NCI-H187 (cell line): ENCODE measurements at places on chromosomes 1 and 21.

- DNase-seq = no peak
These were observed 11.4 kb upstream of the SLC2A5 start for GRCh38 chr1:9080705-9081291.

DNA sequence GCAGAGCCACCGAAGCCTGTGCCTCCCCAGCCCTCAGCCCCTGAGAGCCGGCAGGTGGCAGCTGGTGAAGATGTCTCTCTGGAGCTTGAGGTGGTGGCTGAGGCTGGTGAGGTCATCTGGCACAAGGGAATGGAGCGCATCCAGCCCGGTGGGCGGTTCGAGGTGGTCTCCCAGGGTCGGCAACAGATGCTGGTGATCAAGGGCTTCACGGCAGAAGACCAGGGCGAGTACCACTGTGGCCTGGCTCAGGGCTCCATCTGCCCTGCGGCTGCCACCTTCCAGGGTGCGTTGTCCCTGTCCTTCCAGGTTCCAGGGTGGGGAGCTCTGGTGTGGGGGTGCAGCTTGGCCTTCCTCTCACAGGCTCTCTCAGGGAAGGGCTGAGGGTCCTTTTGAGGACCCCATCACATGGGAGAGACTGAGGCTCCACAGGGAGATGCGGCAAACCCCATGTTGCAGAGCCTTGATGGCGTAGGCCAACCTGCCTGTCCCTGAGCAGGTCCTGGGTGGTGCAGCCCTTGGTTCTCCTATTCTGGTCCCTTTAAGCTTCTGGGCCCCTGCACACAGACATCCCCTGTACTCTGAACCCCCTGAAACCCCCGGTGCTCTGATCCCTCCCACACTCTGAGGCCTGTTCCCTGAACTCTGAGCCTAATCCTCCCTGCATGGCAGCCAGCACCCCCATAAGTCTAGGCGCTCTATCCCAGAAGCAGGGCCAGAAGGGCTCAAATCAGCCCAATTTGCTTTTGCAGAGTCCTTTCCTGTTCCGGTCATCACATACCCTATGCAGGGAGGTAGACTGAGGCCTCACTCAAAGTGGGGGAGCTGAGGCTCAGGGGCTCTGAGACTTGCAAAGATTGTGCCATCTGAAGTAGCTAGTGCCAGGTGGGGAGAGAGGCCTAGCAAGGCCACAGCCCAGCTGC is 88.5 kb downstream of the TRIM11 start:
- DNase-seq = no peak

GRCh38 chr21:34916446-34916845 is 132.7 kb downstream of the RUNX1 start:
- no peak for DNase-seq

- DNase-seq = no peak
These were observed 13.6 kb upstream of the ZNF362 start for GRCh38 chr1:33242652-33243051.

GRCh38 chr1:27542463-27543273 is 52.7 kb upstream of the WASF2 start:
- no peak for DNase-seq

DNA sequence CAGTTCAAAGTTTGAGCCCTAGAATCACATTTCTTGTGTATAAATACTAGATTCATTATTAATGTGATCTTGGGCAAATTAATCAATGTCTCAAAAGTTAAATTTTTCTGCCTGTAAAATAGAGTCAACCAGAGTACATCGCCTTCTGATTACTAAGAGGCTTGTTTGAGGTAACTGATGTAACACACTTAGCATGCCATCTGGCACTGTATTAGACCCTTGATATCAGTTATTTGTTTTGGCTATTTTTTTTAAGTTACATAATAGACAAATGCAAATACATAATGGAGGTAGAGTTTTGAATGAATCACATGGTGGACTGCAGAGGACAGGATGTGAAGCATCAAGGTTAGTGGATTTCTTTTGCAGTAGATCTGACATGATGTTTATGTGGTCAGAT is 298.4 kb downstream of the ADGRL2 start:
- DNase-seq = no peak

- DNase-seq = no peak
These were observed 661.0 kb upstream of the PTBP2 start for GRCh38 chr1:96060621-96061020.

GRCh38 chr1:147534386-147534785 is 6.9 kb upstream of the BCL9 start:
- no peak for DNase-seq

GRCh38 chr1:52955129-52955970 is 28.3 kb downstream of the SCP2 start:
- DNase-seq = no peak

DNA sequence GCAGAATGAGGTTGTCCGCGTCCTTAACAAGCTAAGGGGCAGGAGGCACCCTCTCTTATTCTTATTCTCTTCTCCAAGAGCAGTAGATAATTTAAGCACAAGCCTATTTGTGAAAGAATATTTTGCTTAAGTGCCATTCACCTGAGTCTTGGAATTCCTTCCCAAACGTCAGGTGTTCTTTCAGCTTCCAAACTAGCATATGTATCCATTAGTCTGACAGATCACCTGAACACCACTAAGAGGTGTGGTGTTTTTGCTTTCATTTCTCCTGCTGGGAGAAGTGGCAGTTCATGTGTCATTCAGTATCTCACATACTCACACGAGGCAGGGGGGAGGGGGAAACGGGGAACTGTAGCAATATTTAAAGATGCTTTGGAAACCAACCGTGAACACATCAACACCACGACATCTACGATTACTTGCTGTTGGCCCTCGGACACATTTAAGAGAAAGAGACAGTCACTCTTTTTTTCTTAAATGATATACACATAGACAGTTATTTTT is 45.5 kb upstream of the RBM15 start:
- DNase-seq = peak; percentile 20

GRCh38 chr1:20183616-20184271 is 2.2 kb upstream of the UBXN10 start:
- DNase-seq = no peak

DNA sequence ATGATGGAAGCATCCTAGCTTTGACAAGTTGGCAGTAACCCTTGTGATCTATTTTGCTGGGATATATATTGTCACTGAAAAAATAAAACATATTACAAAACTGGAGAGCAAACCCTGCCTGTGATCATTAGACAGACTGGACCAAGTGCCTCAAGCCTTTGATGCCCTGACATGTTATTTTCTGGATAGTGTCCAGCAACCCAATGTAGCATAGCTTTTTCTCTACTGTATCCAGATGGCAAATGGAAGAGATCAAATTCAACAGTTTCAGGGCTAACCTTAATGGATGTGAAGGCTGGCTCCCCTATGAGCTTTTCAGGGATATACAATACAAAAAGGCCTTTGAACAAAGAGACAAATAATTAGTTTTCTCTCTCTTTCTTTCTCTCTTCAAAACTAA is 25.1 kb downstream of the WARS2 start:
- no peak for DNase-seq

DNA sequence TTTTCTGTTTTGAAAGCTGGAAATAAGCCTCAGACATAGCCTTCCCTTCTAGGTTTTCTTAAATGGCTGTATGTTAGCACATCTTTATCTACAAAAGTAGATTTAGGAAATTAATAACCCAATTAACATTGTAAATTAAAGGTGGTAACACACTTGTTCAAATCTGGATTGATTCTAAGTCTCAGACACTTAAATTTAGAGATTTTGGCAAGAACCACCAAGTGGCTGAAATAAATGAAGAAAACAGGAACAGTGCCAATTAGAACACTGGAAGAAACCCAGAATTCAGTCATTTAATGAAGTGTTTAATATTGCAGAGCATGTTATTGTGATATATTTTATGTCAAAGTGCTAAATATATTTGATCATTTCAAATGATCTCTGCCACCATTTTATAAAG is 628.2 kb downstream of the USP25 start:
- no peak for DNase-seq

DNA sequence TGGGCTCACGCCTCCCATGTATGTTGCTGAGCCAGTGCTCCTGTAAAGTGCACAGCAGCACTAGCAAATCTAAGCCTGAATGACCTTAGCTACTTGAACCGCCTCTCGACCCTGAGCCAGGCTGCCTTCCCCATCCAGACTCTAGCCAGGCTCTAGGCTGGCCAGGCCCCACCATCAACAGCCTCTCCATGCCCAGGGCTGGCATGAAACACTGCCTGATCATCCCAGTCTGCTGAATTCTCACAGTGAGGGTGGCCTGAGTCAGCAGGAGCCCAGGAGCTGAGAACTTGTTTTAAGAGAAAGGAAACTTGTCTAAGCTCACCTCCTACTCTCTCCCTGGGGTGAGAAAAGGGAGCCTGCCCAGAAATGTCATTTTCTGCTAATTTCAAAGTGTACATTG is 733.3 kb downstream of the PTPRU start:
- DNase-seq = no peak

DNA sequence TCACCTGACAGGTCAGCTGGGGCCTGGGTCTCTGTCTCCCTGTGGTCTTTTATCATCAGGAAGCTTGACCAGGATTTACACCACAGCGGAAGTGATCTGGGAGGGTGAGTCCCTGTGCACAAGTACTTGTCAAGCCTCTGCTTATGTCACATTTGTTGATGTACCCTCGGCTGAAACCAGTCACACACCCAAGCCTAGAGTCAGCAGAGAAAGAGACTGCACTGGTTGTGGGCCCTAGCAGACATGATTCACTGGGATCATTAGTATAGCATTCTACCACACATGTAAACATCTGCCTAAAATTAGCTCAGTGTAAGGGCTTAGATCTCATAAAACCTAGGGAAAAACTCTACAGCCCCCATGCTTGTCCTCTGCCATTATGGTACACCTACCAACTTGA is 79.3 kb upstream of the LAMC2 start:
- no peak for DNase-seq

- DNase-seq = peak; percentile 53
These were observed 83.1 kb downstream of the KCNN3 start for GRCh38 chr1:154786804-154787570.

GRCh38 chr1:53799141-53799540 is 39.0 kb downstream of the NDC1 start:
- DNase-seq = no peak

DNA sequence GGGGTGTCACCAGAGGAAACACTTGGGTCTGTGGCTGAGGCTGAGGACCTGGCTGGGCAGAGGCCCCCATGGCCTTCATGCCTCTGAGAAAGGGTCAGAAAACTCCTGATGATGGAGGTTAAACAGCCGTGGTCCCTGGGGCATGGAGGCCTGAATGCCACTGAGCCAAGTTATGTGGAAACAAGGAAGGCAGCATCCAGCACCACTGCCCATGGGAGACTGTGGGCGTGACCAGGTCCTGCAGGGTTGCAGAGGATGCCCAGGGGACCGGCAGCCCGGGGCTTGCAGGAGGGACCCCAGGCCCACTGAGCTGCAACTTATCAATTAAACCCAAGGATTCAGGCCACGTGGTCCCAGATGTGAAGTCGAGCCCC is 18.9 kb upstream of the COL6A2 start:
- DNase-seq = no peak

DNA sequence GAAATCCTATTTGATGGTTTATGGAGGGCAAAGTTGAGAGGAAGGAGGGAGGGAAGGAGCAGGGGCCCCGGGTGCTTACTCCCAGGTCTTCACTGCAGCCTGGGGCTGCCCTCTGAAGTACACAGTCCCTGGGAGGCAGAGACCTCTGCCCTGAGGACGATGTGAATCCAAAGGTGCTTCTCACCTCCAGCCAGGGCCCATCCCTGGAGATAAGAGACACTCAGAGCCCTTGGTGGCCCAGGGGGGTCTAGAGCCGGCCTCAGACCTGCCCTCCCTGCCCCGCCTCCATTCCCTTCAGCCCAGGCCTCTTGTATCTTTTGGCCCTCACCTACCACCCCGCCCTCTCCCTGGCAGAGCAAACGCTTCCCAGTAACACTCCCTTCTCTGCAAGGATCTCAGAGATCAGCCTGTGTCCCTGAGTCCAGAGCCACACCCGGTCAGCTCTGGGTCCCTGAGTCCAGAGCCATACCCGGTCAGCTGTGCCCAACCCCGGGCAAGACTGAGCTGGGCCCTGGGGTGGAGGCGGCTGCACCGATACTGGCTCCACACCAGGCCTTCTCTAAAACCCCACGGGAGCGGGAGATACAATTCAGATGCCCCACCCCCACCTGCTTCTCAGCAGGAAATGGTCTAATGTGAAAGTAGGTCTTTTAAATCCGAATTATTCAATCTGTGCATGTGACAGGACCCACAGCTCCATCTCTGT is 3.6 kb upstream of the GNB1 start:
- no peak for DNase-seq

GRCh38 chr1:67941746-67942145 is 108.5 kb upstream of the GNG12 start:
- DNase-seq = no peak
